ENCODE measurements at places on chromosomes 7 and 10.

DNA sequence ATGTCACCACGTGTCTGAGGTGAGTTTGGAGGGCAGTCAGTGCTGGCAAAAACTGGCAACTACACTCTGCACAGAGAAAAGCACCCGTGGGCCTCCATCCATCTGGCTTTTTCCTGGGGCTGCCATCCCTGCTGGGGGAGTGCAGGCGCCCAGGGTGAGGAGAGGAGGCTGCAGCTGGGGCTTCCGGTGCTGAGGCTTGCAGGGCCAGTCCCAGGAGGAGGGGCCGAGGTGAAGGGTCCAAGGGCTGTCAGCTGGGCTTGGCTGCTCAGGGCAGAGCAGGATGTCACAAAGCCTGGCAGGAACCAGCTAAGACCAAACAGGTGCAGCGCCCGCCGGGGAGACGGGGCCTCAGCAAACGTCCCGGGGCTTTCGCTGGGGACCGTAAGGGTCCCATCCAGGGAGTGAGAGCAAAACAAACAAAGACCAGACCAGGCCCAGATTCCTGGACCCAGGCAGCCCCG lies 77.2 kb downstream of the CFAP46 start:
- DNase-seq = no peak

GRCh38 chr7:90715067-90715466 lies 118.9 kb downstream of the CDK14 start:
- no peak for DNase-seq

- DNase-seq = no peak
These were observed 347.1 kb upstream of the NRP1 start for GRCh38 chr10:33681595-33681994.

DNA sequence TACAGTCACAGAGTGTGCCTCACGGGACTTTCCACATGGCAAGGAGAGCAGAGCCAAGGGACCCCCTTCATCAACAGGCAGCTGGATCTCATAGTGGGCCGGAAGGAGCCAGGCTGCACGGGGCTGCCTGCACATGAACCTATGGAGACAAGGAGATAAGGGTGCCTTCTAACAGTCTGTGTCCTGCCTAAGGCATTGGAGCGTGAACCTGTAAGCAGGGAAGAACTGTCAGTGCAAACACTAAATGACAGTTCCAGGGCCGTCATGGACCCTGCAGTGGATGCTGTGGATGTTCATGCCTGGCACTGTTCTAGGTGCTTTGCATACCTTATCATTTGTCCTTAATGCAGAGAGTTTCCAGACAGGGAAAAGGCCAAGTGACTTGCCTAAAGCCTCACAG lies 85.9 kb downstream of the WIPF3 start:
- DNase-seq = no peak

DNA sequence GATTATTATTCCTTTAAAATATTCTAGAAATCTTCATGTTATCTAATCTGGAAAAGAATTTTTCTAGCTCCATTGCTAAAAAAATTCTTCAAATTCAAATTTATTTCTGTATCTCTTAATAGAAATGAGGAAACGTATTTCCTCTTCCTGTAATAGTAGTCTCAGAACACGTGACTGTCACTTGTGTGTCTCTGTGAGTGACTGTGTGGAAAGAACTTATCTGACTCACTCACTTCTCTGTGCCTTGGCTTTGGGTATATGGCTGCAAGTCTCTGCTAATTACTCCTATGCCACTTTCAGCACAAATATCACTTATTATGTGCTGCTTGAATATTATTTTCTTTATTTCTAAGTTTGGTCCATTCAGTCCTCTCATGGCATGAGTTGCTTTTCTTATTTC lies 132.7 kb downstream of the CNTNAP2 start:
- DNase-seq = no peak

DNA sequence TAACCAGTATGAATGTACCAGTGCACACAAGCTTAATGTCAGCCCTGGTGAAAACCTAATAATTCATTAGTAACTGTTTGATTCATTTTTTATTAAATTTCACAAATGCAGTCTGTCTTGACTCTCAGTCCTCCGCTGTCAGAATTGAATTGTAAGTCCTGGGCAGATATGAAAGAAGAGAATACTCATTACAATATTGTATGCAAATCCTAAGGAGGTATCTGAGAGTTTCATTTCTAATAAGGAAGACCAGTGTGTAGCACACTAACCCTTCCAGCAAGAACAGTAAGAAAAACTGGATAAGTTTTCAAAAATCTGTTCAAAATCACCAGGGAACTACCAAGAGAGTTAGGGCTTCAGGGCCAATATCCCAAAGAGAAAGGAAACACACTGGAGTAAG lies 652.1 kb downstream of the SUGCT start:
- no peak for DNase-seq

- no peak for DNase-seq
These were observed 1.0 kb downstream of the YKT6 start for GRCh38 chr7:44201813-44202212.

DNA sequence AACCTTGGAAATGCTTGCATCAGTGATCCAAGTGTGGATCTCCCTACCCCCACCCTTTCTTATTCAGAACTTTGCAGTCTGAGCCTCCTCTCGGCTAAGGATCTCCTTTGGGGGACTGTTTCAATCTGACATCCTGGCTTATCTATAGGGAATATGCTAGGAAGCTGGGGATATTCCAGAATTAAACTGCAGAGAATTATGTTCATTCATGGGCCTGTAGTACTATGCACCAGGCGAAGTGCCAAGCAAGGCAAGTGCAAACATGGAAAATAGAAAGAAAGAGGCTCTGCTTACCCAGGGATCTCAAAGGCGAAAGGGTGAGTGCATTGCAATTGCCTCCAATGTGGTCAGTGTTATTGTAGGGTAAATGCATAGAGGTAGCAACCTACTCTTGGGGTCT lies 96.5 kb downstream of the CACNB2 start:
- no peak for DNase-seq

DNA sequence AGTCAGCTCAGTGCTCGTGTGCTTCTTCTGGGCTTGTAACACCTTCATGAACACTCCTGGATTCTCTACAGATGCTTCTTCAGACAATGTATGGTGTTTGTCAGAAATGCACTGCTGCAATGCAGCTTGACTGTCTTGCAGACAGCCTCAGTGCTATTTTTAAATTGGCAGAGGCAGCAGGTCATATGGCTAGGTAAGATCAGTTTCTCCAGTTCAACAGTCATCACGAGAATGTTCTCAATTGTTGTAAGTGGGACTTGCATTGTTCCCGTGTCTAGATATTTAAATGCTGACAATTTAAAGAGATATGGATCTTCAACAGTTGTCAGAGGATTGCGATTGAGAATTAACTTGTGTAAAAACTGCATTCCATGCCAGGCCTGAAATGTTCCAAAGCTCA lies 7.6 kb upstream of the ACBD5 start:
- DNase-seq = no peak
